ENCODE measurements at places on chromosomes 13 and 19. TPM values are rescaled to one million over a fixed set of nuclear protein-coding genes. Genes with fewer than 3 reads are reported as not detected.

Gene WDR87
- polyA plus RNA-seq, result 0.03 TPM

Gene RNF113B
- not detected for polyA plus RNA-seq

Gene HSH2D
- polyA plus RNA-seq, result 0.43 TPM

Gene PABPC3
- 1.7 TPM for polyA plus RNA-seq

Gene C19orf81
- 1.00 TPM for polyA plus RNA-seq

Gene PRX
- polyA plus RNA-seq, result 10.4 TPM

Gene MCEMP1
- not detected for polyA plus RNA-seq

Gene ZNF69
- 32.2 TPM for polyA plus RNA-seq

Gene SLC25A41
- 1.0 TPM for polyA plus RNA-seq

Gene FPR2
- polyA plus RNA-seq, result 0.15 TPM

Gene PDX1
- polyA plus RNA-seq, result not detected

Gene KIR2DL4
- not detected for polyA plus RNA-seq

Gene TM9SF2
- polyA plus RNA-seq, result 220 TPM

Gene F7
- 4.3 TPM for polyA plus RNA-seq

Gene ZNF491
- polyA plus RNA-seq, result 7.4 TPM

Gene CYP4F8
- polyA plus RNA-seq, result 0.08 TPM

Gene GRIN2D
- 0.47 TPM for polyA plus RNA-seq

Gene ZNF560
- polyA plus RNA-seq, result 1.3 TPM

Gene POU2F2
- 0.70 TPM for polyA plus RNA-seq

Gene NANOS3
- 1.2 TPM for polyA plus RNA-seq

Gene ABCC4
- 24.7 TPM for polyA plus RNA-seq

Gene OXGR1
- 5.8 TPM for polyA plus RNA-seq

Gene TRPC4
- 7.9 TPM for polyA plus RNA-seq

Gene IGSF23
- 0.83 TPM for polyA plus RNA-seq

Gene LIPE
- polyA plus RNA-seq, result 10.0 TPM

Gene EDDM13
- 5.0 TPM for polyA plus RNA-seq

Gene SPACA7
- not detected for polyA plus RNA-seq
